Frontal cortex (tissue), 4 donors: ENCODE measurements at places on chromosomes 1 and 21.

DNA sequence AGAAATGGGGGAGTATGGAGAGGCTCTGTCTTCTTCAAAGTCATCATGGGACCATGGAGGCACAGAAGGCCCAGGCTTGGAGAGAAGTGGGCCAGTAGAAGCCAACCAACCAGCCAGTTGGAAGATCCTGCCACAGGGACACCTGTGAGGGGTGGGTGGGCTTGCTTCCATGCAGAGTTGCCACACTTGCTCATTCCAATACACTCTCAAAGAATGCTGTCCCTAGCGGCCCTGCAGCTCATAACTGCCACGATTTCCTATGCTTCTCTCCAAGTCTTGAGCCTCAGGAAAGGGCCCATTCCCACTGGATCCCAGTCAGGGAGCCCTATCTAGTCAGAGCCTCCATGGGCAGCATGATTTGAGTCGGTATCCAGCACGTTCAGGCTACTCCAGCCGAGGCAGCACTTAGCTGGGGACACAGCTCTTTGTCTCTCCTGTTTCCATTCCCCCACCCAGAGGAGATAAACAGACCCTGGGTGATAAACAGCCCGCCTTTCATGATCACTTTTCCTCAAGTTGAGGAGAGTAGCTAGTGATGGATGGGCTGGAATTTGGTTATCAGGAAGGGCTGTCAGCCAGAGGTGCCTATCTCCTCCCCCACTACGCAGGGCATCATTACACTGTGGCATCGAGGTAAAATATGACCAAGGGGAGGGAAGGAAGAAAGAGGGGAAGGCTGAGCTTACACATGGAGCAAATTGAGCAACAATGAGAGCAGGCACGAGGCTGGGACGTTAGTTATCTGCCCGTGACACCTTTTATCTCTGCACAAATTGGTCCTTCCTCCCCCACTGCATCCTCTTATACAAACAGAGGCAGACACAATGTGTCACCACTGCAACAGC lies 64.6 kb downstream of the ERI3 start:
- DNase-seq, result no peak

DNA sequence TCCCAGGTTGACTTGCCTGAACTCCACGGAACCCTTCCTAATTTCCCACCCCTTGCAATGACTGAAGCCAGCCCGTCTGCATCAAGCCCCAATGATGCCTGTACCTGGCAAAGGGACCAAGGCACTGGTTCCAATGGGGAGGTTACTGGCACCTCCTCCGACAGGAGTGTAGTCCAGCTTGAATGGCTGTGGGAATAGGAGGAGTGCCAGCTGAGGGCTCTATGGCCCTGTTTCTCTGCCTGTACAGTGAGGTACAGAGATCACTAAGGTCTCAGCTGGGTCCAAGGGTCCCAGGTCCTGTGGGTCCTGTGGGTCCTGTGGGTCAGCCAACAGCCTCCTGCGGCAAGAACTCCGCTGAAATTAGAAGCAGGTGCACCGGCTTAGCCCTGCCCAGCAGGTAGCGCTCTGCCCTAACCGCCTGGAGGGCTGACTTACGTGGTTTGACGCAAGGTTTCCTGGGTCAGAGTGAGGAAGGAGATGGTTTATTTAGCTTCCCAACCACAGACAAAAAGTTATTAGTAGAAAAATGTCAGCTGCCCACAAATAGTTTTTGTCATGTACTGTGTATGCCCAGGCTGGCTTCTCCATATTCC lies 9.9 kb upstream of the SPRR4 start:
- no peak for DNase-seq

DNA sequence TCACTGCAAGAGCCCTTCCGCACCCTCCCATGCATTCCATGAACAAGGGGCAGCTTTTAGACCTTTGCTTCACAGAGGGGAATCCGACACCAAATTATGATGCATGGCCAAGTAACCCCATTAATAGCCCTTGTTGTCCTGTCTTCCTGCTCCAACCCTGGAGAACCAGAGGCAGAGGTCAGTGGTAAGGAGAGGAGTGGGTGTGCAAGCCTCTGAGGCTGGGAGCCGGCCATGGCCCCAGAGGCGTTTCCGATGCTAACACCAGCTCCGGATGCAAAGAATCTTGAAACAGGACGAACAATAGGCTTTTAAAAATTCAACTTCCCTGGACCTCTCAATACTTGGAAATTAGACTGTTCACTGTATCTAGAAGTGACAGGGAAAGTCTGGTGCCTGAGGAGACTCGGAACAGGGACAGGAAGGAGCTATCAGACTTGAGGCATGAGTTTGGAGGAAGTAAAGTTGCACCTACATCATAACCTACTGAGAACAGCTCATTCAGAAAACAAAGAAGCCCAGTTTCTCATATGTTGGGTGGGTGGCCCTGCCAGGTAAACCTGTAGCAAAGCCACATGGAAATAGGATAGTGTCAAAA lies 101.2 kb upstream of the ERG start:
- no peak for DNase-seq

DNA sequence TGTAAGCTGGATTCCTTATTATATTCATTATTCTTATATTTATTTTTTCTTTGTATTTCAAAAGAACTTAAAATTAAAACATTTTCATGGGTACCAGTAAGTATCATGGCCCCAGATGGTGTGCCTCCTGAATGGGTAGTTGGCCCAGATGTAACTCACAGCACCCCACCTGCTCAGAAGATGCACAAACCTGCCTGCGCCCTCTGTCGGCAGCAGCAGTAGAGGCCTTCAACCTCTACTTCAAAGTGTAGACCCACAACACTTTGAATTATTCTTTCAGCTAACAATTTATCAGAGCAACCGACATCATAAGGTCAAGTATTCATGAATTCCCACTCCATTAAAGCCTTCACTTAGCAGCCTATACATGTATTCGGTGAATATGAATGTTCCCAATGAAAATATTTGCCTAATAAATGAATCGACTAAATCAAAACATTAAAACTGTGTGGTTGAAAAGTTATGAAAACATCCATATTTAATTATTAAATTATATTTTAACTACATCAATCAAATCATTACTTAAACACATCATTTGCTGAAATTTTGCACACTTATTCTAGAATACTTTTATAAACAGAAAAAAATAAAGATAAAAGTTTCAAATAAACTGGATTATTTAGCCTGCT lies 25.4 kb downstream of the PIGM start:
- no peak for DNase-seq

DNA sequence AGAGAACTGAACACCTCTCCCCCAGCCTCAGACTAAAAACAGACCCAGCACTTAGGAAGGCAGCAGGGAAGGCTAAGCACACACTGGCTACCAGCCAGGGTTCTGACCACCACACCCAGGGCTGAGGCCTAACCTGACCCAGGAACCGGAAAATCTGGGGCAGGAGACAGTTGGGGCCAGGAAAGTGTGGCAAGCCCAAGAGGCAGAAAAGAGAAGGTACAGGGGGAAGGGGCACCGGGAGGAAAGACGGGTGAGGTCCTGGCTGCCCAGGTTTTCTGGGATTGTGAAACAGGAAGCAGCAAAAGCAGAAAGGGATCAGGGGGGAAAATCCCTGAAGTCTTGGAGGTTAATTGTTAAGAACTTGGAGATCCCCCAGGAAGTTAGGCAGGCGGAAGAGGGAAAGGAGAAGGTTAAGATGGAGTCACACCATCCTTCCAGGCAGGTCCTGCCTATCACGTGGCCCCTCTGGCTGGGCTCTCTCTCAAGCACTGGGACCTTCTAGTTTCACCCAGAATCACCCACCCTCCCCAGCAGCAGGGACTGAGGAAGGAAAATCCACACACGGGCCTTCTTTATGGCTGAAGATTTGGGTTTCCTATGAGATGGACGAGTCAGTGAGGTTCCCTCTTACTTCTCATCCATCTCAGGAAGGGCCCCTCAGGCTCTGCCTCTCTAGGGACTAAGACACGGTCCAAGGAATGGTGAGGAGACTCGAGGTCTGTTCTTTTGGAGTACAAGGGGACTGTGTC lies 2.6 kb downstream of the HDGF start:
- DNase-seq, result no peak

DNA sequence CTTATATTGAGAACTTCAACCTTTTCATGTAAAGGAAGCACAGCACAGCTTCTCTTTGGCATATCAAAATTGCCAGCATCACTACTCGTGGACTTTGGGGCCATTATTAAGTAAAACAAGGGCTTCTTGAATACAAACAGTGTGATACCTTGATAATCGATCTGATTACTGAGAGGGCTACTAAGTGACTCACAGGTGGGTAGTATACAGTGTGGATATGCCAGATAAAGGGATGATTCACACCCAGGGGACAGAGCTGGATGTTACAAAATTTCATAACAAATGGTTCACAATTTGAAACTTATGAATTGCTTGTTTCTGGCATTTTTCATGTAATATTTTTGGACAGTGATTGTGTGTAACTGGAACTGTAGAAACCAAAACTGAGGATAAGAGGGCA lies 15.4 kb downstream of the HDAC1 start:
- DNase-seq, result no peak

DNA sequence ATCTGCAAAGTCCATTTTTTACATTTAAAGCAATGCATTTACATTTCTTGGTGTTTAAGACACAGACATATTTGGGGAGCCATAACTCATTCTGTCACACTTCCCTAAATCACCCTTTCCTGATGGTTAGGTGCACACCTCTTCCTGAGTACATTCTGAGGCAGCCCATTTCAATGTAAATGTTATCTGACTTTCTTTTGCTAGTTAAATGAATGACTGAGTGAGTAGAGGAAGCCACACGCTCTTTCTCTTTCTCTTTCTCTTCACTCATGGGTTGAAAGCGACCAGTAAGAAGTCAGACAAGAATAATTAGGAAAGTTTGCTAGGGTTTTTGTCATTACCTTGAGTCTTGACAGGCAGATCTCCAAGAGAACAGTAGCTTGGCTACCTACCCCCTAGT lies 143.1 kb downstream of the S1PR1 start:
- DNase-seq, result no peak

GRCh38 chr21:37245151-37245550 lies 22.0 kb downstream of the VPS26C start:
- DNase-seq, result no peak

GRCh38 chr1:61536174-61537108 lies 188.5 kb downstream of the TM2D1 start:
- no peak for DNase-seq

DNA sequence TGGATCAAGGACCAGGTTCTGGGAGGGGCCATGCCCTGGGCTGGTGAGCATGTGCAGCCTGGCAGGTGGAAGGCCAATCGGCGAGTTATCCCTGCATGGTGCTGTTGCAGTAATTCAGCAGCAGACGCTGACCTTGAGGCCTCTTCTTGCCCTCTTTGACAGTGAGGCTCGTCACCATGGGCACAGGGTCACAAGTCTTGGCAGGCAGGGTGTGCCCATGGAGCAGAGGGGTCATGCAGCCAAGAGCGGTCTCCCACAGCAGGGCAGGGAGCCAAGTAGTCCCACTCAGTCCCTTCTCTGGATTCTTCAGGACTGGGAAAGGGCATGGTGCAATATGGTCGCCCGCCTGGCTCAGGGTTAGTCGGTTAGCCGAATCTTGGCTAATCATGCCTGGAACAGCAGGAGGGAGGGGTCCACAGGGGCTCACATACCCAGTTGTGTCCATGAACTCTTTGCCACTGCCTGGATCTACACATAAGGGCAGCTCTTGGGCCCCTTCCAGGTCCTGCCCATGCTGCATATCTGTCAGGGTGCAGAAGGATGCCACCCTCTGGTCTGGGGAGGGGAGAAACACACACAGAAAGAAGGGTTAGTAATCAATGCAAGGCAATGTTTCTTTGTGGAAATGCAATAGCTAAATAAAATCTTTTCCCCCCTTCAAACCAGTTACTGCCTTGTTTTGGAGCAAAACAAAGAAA lies 226.8 kb downstream of the SIPA1L2 start:
- DNase-seq, result no peak

DNA sequence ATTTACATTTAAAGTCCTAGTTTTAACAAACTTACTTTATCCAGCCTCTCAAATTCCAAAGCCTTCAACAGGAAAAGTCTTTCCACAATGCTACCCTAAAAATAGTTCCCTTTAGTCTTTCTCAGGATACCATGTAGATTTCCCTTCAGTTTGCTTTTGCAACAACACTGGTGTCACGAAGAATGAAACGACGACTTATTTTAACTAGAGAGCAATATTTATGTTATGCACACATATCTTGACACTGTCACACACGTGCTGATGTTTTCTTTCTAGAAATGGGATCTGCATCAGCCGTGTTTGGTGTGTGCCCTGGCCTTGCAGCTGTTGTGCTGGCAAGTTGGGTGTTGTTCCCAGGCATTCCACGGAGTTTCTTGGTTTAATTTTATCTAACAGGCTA lies 75.5 kb downstream of the SIPA1L2 start:
- no peak for DNase-seq

DNA sequence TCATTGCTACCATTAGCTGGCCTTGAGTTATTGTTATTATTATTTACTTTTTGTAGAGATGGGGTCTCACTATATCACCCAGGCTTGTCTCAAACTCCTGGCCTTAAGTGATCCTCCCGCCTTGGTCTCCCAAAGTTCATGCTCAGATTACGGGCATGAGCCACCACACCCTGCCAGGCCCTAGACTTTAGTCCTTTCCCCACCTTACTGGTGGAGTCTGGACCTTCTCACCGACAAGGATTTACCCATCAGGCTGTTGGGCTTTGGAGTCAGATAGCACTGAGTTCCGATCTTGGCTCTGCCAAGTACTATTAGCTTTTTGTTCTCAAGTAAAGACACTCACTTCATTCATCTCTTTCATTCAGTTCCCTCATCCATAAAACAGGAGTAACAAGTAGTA lies 17.2 kb downstream of the CNR2 start:
- DNase-seq, result no peak

DNA sequence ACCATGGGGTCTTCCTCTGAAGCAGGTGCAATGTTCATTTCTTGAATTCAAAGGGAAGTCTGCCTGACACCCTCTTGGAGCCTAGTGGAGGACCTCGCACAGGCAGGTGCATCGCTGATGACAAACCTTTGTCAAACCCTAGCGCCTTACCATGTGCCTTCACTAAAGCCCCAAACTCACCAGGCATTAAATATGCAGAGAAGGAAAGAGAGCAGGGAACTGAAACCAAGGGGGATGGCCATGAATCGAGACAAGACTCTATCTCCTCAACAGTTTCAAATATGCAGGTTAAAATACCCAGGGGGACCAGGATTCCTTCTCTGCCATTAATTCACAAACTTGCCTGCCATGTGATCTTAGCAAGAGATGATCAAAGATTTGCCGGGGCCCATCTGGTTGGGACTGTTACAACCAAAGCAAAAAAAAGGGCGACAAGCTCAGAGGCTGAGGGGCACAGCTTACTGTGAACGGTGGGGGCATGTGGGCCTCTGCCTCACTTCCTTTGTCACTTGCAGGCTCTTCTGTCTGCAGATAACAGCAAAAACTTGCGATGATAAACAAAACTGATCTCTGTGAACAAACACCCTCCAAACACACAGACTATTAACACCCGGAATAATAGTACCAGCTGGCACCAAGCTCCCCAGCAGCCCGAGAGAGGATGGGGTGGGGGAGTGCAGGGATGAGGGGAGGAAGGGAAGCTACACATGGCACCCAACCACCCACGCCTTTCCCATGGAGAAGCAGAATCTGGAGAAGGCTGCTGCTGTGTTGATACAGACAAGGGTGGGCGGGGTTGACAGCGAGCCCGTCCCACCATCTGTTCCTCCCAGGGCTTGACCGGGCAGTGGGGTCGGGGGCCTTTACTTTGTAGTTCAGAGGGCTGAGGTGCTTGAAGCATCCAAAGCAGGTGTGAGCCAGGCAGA lies 33.9 kb downstream of the TMEM63A start:
- peak; percentile 48 for DNase-seq

GRCh38 chr1:64187646-64188045 lies 15.8 kb upstream of the UBE2U start:
- no peak for DNase-seq
